NCI-H460 (cell line): ENCODE measurements at places on chromosomes 16 and 17.

DNA sequence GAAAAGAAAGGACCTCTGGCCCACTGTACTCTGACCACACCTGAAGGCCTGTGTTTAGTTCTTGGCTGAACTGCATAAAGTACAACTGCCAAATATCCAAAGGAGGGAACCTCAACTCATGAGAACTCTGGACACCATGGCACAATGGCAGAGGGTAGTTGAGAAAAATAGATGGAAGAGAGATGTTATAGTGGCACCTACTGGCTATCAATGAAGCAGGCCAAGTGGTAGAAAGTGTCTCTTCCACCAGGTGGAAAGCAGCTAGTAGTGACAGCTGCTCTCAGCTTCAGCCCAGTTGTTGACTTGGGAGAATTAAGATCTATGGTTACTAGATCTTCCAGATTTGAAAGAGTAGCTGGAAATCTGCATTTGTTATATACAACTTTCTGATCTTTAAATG lies 3.2 kb downstream of the MED31 start:
- DNase-seq: no peak

- DNase-seq: no peak
These were observed 78.6 kb upstream of the ZNF469 start for GRCh38 chr16:88303890-88304819.

GRCh38 chr17:76469991-76470739 lies 2.8 kb downstream of the AANAT start:
- no peak for DNase-seq

DNA sequence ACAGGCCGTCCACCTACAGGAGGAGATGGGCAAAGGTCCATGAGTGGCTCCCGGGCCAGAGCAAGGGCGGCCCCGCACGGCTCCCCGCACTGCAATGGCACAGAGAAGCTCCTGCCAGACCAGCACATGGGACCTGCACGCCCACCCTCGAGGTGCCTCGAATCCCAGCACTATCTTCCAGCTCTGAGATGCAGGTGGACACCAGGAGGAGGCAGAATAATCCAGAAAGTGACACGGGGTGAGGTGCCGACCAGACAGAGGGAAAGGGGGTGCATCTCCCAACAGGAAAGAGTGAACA lies 26.5 kb upstream of the C16orf95 start:
- no peak for DNase-seq

- peak; percentile 57 for DNase-seq
These were observed 15.7 kb downstream of the ZDHHC7 start for GRCh38 chr16:84995663-84996062.

DNA sequence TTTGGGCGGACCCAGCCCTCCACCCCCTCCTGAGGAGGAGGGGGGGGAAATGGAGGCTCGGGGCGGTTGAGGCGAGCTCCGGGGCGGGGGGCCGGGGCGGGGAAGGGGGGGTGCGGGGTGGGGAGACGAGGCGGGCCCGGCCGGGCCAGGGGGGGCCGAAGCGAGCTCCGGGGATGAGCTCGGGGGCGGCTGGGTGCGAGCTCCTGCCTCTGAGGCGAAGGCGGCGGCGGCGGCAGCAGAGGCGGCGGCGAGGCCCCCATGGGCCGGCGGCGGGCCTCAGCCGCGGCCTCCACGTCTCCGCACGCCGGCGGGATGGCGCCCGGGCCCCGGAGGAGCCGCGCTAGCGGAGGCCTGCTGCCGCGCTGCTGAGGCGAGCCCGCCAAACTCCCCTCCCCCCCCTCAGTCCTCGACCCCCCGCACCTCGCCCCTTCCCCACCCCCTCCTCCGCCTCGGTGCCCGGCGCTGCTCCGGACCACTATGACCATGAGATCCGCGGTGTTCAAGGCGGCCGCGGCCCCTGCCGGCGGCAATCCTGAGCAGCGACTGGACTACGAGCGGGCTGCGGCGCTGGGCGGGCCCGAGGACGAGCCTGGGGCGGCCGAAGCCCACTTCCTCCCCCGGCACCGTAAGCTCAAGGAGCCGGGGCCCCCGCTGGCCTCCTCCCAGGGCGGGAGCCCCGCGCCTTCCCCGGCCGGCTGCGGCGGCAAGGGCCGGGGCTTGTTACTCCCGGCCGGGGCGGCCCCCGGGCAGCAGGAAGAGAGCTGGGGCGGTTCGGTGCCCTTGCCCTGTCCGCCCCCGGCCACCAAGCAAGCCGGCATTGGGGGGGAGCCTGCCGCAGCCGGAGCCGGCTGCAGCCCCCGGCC lies 596 bp downstream of the MSL1 start:
- DNase-seq: no peak

DNA sequence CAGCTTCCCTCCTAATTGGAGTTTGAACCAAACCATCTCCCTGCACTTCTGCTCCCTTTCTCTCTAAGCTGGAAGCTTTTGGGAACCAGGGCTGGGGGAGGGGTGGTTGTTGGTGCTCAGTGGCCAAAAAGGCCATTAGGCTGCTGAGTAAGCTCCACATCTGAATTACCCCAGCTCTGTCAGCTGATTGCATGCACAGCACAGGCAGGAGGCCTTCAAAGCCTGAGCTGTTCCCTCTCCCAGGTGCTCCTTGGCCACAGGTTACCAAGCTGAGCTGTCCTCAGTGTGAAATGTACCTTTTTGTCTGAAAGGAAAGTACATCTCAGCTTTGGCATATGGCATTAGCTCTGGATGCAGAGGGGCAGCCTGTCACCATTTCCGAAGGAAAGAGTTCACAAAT lies 6.2 kb upstream of the TBKBP1 start:
- no peak for DNase-seq

DNA sequence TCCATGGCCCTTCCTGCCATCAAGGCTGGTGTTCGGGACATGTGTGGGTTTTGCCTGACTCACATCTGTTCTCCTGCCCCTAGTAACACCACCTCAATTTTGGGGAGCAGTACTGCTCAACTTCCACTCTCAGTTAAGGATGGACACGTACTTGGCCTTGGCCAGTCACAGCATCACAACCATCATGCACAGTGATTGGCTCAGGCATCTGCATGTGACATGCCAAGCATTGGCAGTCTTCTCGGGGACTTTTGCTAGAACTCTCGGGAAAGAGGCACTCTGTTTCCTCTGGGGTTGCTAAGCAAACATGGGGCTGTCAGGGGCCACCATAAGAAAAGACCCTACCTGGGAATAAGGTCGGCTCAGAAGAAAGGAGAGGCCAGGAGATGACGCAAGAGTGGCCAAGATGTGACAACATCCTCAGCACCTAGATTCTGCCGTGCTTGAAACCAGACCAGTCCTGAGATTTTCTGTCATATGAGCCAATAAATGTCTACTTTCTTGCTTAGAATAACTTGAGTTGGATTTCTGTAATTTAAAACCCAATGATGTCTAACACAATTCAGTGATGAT lies 11.9 kb upstream of the KDM8 start:
- DNase-seq: no peak

DNA sequence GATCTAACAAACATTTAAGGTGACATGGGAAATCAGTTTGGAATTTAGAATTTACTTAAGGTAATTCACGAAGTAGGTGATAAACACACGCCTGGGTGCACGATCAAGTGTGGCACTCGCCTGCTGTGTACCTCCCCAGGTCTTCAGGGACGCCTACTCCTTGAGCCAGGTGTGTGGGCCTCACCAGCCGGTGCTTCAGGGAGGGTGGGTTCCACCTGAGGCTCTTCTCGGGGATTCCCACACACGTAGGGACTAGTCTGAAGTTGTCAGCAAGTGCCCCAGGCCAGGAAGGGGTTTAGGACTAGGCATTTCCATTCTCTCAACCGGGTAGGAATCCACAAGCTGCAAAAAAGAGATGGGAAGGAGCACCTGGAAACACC lies 9.8 kb upstream of the NAT9 start:
- no peak for DNase-seq

DNA sequence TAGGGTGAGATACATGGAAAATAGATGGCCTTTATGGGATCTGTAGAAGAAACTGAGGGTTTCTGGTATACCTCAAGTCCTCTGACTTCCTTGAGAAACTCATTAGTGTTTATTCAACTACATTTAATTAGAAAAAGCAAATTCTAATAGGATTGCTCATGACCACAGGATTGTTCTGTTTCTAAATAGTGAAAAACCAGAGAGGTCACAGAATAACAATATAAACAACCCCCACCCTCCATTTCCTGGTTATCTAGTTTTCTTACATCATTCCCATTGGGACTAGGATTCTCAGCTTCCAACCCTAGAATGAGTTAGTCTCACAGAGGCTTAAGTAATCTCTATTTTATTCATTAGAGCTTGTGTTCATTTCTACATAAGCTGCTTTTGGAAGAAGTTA lies 30.0 kb downstream of the SF3B3 start:
- no peak for DNase-seq

DNA sequence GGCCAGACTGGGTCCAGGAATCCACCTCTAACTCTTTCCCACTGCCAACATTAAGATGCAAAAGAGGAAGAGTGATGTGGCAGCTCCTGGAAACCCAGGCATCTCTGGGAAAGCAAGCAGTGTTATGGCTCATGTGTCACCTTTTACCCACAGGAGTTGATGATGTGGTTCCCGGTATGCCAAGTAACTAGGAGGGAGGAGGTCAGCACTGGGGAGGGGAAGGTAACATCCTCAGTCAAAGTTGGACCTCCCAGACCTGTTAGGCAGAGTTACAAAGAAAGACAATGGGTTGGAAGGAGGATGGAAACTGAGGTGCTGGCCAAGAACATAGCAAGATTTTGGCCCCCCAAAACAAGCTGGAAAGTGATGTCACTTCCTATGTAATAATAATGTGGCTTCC lies 11.4 kb downstream of the KRABD2 start:
- DNase-seq: no peak

DNA sequence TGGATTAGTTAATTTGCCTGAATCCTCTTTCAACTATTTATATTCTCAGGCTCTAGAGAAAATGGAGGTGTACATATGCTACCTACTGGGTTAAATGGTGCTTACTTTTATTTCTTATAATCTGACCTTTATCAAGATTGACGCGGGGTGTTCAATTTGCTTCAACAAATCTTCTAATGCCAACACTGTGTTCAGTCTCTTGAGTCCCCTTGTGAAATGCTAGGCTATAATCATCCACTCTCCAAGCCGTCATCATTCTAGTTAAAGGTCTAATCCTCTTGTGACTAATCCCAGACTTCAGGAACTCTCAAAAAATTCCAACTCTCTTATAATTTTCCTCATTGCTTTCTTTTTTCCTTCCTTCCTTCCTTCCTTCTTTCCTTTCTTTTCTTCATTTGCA lies 1396.2 kb downstream of the CDH8 start:
- no peak for DNase-seq

- DNase-seq: no peak
These were observed 59.2 kb upstream of the GOT2 start for GRCh38 chr16:58793366-58793765.

DNA sequence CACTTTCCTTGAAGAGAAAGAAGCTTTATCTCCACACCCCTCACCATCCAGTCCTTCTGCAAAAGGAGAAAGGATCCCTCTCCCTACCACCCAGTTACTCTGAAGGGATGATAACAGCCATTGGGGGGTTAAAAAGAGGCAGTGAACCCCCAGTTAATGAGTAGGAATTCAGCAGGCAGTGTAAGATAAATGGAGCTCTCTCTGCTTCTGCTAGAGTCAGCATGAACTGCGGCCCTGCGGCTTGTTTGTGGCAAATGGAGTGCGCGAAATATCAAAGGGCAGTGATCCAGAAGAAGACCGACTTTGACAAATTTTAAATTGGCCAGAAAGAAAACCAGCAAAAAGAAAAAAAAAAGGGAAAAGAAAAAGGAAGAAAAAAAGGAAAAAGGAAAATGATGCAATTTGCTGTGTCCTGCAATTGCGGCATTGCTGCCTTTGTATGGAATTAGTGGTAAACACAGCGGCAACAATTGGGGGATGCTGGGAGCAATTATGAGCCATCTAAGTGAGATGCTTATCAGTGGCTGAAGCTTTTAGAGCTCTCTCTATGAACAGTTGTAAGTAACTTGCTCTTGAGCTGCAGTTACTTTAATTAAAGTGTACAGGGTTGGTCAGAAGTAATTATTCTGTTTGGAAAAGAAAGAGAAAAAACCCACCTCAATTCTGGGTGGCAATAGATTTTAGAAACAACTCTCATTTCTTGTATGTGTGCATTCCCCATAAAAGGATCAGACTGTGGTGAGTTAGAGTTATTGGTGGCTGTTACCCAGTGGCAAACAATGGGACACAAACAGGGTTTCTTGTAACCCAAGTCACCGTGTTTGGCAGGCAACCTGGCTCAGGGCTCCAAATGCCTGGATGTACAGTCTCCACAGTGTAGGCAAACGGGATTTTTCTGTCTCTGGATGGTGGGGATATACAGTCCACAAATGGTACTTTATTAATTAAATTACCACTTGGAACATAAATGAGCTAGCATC lies 161.3 kb downstream of the AATF start:
- DNase-seq: no peak

- DNase-seq: no peak
These were observed 7.8 kb downstream of the HSPB9 start for GRCh38 chr17:42130310-42130936.

DNA sequence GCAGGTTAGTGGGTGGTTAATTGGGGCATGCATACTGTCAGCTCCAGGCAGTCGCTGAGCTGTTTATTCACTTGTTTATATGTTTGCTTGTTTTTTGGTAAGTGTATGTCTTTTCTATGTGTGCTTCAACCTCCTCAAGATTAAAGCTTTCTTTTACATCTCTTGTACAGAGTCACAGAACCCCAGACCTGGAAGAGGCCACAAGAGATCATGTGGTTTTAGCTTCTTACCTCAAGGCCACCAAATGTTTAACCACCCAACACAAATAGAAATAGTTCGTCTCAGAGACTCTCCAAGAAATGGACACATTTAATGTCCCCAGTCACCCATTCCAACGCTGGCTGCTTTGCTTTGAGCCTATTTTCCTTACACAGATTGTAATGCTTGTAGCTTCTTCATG lies 11.8 kb upstream of the TMEM98 start:
- DNase-seq: no peak

DNA sequence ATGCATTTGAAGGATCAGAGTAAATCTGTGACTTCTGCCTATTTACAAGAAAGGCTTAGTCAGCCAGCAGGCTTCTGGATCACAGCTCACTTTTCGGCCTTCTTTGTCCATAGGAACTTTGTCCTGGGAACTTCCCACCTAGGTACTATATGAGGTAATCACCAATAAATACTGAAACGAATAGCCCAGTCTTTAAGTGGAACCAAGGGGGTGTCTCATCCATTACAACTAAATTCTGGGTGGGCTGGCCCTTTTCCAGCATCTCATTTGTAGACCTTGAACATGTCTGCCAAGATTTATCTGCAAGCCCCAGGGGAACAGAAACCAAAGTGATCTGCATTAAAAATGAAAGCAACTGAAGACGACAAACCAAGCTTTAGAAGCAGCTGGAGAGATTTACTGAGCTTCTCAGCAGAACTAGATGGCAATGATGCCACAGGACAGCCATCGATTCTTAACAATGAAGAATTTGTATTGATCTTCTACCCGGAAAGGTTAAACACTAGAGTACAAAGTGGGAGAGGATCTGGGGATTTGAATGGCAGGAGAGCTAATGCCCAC lies 55.5 kb downstream of the SNX11 start:
- DNase-seq: no peak
